Karpas-422 (cell line): ENCODE measurements at places on chromosomes 2 and 18. TPM values are rescaled to one million over a fixed set of nuclear protein-coding genes. Genes with fewer than 3 reads are reported as not detected.

NEB gene
- total RNA-seq = 0.83 and 1.4 TPM in 2 replicates

CLEC4F gene
- total RNA-seq = not detected in 2 replicates

CNTNAP5 gene
- 0.25 and 0.78 TPM in 2 replicates for total RNA-seq

DNA sequence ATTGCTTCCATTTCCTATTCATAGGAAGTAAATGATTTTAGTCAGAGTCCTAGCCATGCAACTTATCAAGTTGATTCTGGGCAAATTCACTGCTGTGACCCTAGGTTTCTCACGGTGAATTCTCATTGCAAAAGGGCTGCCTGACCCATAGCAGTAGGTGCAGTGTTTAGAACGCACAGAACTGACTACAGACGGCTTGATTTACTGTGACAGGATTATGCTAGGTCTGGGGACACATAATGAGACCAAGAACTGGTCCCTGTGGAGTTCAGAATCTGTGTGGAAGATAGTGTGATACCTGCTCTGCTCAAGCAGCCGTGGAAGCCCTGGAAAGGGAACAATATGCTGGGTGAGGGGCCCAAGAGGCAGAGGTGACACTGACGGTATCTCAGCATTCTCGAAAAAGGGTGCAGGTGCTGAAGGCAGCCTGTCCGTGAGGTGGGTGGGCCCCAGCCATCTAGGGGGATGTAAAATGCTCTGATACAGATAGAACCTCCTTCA is 46.4 kb downstream of the ABCG8 start:
- no peak overlapping the region for H3K27ac ChIP-seq
- no peaks in the 10 kb centered on the region for H3K27me3 ChIP-seq
- no peak overlapping the region for H3K4me3 ChIP-seq
- H3K4me1 ChIP-seq = no peaks in the 10 kb centered on the region
- peak; percentile 36 for DNase-seq
- peaks cover 21% of the 10 kb centered on the region for H3K36me3 ChIP-seq

GRCh38 chr18:7002107-7002506 is 115.5 kb downstream of the LAMA1 start:
- no peaks in the 10 kb centered on the region for H3K4me1 ChIP-seq
- no peak overlapping the region for H3K27ac ChIP-seq
- no peak overlapping the region for H3K4me3 ChIP-seq
- no peak for DNase-seq
- H3K27me3 ChIP-seq = no peaks in the 10 kb centered on the region

DNA sequence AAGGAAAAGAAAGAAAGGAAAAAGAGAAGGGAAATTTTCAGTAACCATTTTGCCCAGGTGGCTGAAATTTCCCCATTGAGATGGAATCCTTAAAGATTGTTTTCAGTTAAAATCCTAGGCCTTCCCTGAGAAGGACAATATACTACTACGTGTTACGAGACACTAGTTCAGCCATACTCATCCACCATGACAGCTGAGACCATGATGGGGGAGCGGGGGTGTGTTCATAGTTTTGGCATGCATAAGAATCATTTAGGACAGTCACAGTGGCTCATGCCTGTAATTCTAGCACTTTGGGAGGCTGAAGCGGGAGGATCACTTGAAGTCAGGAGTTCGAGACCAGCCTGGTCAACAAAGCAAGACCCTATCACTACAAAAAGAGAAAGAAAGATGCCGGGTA is 28.0 kb downstream of the PLA2R1 start:
- H3K27me3 ChIP-seq = no peaks in the 10 kb centered on the region
- H3K4me1 ChIP-seq = no peaks in the 10 kb centered on the region
- H3K4me3 ChIP-seq = no peak overlapping the region
- no peak for DNase-seq
- no peak overlapping the region for H3K27ac ChIP-seq

DNA sequence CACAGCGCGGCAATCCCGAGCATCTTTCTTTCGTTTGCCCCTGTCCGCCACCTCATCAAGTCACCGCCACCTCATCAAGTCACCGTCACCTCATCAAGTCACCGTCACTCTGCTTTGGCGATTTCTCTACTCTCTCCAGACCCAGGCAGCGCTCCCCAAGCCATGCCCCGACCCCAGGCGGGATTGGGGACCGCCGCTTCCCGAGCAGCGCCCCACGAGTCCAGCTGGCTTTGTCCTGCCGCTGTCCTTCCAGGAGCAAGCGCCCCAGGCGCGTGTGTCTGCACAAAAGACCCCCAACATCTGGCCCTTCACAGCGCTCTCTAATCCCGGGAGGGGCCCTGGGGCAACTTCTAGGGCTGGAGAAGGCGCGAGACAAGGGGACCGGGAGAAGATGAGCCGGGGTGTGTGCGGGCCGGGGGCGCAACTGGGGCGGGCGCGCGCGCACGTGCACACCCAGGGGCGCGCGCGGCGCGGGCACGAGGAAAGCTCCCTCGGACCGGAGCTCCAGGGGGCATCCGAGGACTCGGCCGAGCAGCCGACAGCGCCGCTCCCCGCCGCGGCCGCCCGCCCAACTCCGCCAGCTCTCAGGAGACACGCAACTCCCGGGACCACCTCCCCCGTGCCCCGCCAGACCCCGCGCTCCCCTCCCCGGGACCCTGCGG is 633 bp upstream of the RNF152 start:
- peaks cover 3% of the 10 kb centered on the region for H3K4me1 ChIP-seq
- DNase-seq = peak; percentile 46
- H3K4me3 ChIP-seq = peak overlapping the region; percentile 72
- no peak overlapping the region for H3K27ac ChIP-seq
- no peaks in the 10 kb centered on the region for H3K27me3 ChIP-seq
- H3K36me3 ChIP-seq = no peaks in the 10 kb centered on the region

DNA sequence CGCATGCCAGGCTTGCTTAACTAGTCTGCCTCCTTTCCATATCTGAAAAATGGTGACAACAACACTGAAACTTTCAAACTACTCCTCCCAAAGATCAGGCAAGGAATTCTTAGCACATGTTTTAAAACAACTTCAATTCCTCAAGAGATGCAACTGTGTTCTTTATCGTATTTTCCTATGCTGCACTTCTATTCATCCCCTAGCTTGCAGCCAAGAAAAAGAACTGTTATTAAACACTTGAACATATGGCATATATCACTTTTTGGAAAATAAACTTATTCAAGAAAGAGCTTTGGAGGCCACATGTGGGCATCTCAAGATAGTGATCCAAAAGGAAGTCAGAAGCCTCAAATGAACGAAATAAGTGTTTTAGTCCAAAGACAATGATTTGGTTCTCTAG is 75.6 kb upstream of the STAM2 start:
- no peaks in the 10 kb centered on the region for H3K4me1 ChIP-seq
- no peaks in the 10 kb centered on the region for H3K36me3 ChIP-seq
- no peak for DNase-seq
- no peak overlapping the region for H3K27ac ChIP-seq
- H3K4me3 ChIP-seq = no peak overlapping the region

DNA sequence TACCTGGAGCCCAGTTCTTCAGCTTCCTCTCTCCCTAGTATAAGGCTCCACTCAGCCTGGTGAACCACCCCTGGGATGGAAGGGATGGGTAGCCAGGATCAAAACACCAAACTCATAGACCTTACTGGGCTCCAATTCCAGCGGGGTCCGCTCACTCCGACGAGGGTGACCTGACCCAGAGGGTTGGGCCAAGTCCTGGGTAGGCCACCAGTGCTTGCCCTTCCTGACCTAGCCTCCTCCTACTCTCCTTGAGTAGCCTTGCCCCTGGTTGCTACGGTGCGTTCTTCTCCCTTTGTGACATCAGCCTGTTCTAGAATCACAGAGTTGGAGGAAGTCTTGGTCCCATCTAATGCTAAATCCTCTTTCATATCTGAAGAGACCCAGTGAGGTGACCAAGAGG is 537 bp upstream of the STAT4 start:
- peak overlapping the region; percentile 63; the same call in 1 of the 2 replicates for H3K4me3 ChIP-seq
- no peak for DNase-seq
- H3K27me3 ChIP-seq = no peaks in the 10 kb centered on the region
- no peak overlapping the region for H3K27ac ChIP-seq
- H3K36me3 ChIP-seq = no peaks in the 10 kb centered on the region
- H3K4me1 ChIP-seq = peaks cover 9% of the 10 kb centered on the region

- no peaks in the 10 kb centered on the region for H3K27me3 ChIP-seq
- H3K27ac ChIP-seq = no peak overlapping the region
- no peaks in the 10 kb centered on the region for H3K4me1 ChIP-seq
- peak; percentile 71 for DNase-seq
Observed at GRCh38 chr2:108607706-108608301, 73.5 kb downstream of the LIMS1 start.
